ENCODE measurements at places on chromosomes 12 and 14.

DNA sequence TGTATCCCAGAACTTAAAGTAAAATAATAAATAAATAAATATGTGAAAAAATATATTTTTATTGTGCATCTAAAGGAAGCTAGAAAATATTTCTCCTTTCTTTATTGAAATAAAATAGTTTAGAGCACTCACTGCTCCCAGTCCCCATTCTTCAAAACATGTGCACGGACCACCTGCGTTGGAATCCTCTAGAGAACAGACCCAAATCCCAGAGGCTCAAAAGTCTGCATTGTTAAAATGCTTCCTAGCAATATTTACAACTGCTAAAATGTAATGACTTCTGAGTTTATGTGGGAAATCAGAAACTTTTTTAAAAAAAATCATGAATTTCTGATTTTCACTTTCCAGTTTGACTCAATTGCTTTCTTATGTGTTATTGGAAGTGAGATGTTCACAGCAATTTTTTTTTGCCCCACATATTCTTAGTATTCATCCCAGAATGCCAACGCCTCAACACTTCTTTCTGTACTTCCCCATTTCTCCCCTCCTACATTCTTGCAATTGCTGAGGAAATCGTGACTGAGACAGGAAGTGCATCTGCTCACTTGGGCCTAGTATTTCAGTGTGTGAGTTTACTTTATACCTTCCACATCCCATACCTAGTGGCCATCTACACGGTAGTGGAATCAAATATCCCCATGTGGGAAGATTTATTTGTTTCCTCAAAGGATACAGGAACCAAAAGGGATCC lies 116.0 kb upstream of the FLRT2 start:
- DNase-seq = peak; percentile 71

DNA sequence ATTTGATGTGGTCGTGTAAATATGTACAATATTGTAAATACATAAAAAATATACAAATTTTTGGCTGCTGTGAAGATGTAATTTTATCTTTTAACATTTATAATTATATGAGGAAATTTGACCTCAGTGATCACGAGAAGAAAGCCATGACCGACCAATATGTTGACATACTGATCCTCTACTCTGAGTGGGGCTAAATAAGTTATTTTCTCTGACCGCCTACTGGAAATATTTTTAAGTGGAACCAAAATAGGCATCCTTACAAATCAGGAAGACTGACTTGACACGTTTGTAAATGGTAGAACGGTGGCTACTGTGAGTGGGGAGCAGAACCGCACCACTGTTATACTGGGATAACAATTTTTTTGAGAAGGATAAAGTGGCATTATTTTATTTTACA lies 49.6 kb downstream of the TBK1 start:
- no peak for DNase-seq

GRCh38 chr12:10214895-10215267 lies 2.2 kb downstream of the GABARAPL1 start:
- DNase-seq = peak; percentile 35

DNA sequence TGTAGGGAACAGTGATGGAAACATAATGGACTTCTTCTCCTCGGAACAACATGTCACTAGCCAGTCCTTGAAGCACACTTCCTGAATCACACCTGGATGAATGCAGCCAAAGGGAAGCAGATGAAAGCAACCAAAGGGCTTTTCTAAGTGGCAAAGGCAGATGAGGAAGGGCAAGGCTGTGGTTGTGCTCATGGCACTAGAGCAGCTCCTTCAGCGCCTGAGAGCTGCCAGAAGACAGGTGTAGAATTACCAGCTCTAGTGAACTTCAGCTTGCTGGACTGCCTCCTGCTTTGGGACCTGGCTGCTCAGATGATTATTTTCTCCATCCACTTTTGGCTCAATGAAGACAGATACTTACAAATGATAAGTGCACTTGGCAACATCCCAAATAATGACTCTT lies 1372.1 kb upstream of the SEL1L start:
- no peak for DNase-seq

DNA sequence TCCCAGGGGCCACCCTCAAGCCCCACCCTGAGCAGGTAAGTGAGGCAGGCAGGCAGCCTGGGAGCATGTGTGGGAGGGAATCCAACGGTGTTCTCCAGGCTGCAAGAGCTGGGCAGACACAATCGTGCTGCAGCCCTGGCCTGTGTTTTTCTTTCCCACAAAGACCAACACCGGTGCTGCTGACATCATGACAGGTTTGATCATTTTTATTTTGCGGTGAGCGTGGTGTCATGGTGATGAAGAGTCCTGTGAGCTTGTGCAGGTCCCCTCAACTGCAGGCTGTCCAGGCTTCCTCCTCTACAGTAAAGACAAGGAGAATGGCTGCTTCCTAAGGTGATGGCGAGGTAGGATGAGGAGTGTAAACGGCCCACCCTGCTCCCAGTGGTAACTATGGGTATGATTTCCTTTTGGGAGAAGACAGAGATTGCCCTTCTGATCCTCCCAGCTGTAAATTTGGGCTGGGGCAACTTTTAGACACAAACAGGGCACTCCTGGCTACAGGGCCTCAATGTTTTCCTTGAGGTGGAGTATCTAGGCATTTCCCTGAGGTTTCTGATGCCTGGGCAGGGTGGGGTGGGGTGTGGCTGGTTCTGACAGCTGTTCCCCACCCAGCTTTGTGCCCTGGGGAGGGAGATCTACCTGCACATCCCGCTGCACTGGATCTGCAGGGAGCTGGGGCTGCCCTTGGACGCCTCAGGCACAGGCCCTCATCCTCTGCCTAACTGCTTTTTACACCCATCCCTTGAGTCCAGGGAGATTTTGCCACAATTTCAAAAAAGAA lies 109.1 kb downstream of the VCPKMT start:
- DNase-seq = no peak

DNA sequence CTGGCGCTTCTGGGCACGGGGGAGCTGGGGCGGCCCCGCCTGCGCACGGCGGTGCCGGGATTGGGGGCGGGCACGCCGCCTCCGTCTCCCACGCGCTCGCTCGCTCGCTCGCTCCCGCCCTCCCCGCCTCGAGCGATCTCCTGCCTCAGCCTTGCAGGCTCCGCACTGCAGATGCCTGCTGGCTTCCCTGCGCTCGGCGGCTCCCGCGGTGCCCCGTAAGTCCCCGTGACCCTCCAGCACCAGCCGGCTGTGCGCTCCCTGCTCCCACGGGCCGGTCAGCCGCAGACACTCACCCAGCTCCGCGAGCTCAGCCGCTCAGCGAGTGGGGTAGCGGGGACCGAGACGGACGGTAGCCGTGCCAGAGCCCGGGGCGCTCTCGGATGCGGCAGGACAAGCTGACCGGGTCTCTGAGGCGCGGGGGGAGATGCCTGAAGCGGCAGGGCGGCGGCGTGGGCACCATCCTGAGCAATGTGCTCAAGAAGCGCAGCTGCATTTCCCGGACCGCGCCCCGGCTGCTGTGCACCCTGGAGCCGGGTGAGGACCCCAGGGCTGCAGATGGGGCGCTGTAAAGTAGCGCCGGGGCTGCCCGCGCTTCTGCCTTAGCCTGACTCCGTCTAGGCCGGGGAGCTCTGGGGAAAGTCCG lies at the start of gene TBC1D30:
Gene TBC1D30 (plus strand): TSS at position 148 of the 643 bp plus-strand sequence. CDS start 233 bp downstream, at position 381.
- no peak for DNase-seq

DNA sequence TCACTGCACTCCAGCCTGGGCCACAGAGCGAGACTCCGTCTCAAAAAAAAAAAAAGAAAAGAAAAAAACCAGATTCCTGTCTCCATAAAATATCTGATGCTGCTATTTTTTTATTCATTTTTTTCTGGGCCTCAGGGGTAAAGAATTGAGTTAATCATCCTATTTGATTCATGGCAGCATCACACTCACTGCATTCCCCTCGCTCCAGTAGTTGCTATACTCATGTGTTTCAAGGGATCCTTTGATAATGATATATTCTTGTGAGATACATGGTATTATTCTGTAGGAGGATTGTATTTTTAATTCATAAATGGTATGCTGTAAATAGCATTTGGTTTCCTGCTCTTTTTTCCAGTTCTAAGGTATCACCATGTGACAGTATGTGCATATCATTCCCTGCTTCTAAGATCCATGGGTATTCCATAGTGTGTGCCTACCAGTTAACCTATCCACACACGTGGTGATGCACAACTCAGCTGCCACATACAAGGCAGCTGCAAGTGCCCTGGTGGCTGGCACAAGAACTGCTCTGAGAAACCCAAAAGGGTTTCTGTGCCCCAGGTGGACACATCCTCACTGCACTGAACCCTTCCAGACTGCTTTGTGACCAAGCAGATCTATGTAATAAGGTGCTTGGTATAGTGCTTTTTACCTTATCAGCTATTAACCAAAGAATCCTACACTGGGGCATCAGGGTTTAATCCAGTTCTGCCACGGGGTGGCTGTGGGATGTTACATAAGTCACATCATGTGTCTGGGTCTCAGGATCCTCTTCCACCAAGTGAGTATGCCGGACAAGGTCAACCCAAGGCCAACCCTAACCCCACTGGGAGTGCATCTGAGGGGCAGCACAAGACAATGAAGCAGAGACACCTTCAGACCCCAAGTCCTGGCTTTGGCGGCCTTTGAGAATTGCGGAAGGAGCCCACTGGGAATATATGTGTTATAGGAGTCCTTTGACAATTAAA lies 74.6 kb downstream of the ZFP36L1 start:
- DNase-seq = peak; percentile 27

DNA sequence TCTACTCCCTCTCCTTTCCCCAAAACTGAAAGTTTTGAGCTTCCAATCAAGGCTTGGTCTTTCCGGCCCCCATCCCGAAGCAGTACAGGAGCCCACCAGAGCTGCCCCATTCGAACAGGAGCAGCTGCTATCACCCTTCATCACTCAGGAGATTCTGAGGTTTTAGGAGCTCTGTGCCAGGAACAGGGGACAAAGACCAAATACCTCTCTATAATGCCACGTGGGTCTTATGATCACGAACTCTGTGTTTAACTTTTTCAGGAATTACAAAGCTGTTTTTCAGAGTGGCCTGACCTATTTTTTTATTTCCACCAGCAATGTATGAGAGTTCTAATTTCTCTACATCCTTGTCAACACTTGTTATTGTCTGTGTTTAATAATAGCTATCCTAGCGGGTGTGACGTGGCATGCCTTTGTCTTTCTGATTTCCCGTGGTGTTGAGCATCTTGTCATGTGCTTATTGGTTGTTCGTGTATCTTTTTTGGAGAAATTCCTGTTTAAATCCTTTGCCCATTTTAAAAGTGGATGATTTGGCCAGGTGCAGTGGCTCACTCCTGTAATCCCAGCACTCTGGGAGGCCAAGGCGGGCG lies 21.7 kb downstream of the COA8 start:
- DNase-seq = no peak

GRCh38 chr12:92020983-92021665 lies 124.5 kb downstream of the BTG1 start:
- DNase-seq = no peak

GRCh38 chr12:89951050-89951693 lies 242.5 kb upstream of the ATP2B1 start:
- no peak for DNase-seq

DNA sequence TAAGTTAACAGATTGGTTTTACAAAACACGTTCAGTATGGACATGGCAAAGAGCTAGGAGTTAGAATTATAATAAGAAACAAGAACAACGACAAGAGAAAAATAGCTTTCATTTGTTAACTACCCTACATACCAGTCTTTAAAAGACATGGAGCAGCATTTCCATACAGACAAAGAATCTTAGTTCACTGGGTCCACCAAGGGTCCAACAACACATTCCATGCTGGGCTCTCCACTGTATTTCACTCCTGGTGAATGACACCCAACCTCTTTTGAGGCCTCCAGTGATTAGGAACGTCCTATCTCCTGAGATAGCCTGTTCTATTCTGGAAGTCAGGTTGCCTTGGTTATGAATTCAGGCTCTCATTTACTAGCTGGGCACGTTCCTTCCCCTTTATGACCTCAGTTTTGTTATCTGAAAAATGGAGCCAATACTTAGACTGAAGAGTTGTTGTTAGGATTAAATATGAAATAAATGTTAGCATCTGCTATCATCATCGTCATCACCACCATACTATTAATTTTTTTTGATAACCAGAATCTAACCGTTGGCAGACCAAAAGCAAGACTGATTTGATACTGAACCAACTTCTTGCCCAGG lies 37.7 kb downstream of the C12orf75 start:
- DNase-seq = no peak

DNA sequence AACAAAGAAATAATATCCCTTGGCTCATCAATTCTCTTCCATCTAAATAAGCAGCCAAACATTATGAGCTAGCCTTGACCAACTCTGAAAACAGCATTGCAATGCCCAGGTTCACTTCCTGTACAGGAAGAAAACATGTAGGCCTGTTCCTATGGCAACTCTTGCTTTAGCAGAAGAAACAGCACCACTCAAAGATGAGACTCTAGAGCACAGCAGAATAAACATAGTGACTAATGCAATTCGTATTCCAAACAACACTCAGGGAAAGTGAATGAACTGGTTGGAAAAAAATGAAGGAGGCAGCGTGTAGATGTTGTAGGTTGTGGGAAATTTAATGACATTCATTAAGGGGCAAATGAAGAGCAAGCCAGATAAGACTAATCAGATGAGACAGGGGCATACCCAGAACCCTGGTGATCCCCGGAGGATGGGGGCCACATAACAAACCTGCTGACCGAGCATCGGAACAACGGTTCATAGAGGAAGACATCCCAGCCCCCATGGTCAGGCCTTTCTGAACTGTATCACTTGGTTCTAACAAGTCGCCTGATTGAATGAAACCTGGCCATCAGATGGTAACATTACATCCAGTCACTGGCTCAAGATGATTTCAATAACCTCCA lies 9.0 kb downstream of the ARHGDIB start:
- peak; percentile 83 for DNase-seq

- DNase-seq = no peak
Observed at GRCh38 chr14:36057452-36058116, 118.9 kb downstream of the PTCSC3 start.

GRCh38 chr14:28308734-28309133 lies 457.9 kb upstream of the FOXG1 start:
- no peak for DNase-seq

DNA sequence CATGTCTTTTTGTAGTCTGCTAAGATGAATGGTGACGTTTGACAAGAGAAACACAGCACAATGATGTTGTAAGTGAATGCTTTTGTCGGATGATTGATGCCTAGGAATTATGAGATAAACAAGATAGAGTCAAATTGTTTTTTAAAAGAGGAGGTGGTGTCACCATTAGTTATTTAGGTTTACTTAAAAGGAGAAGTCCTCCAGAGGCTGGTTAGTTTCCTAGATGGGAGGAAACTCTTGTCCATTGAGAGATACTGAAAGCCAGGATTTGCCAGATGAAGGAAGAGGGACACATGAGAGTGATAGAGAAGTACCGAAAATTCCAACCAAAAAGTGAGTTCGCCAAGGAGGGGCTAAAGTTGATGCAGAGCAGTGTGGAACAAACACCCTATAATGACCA lies at the start of gene OR10G2:
Gene OR10G2 (minus strand): TSS at position 101 of the 400 bp plus-strand sequence. CDS start 98 bp downstream, at position 3.
- no peak for DNase-seq

Measured in inflammatory macrophage treated with lipopolysaccharide for 1 hour (primary cell).